ENCODE measurements at places on chromosomes 16 and 17.
A peak's percentile ranks its signal among the peaks of the same experiment; 100 is the strongest.

DNA sequence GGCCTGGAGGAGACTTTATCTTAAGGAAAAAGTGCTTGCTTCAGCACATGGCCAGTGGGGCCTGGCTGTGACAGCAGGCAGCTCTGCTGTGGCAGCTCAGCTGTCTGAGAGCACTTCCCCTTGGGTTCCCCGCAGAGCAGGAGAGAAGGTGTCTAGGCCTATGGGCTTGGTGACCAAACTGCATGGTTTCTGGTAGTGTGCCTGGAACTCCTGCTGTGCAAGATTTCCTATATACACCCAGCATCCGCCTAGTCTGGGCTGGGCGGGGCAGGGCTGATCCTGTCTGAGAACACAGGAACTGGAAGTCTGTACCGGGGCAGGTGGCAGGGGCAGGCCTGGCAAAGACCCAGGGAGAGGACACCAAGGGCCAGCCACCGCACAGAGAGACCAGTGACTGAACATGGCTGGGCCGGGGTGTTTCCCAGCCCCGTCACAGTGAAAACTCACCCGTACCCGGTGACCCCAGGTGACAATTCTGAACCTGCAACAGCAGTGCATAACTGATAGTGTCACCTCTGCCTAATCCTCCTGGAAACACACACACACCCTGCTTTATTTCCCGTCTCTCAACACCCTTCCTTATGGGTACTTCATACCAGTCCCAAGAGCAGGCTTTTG lies 39.3 kb downstream of the CHD9 start:
- peak; percentile 62 for DNase-seq

DNA sequence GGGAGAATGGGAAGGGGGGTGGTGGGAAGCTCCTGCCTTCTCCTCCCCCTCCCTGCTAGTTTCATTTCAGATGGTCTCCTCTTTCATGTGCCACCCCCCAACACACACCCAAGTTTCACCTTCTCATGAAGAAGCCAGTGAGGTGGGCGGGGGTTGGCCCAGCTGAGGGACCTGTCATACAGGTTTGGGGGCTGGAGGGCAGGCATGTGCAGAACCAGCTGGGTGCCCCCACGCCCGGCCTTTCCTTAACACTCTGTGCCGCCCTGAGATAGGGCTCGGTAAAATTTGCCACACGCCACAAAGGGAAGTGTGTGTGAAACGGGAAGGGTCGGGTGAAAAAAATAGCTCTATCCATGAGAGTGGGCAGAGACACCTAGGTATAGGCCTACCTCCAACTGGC lies 57.4 kb downstream of the PIPOX start:
- no peak for DNase-seq

- no peak for DNase-seq
Measured at GRCh38 chr16:28872952-28873351, 5.3 kb upstream of the ATP2A1 start.

DNA sequence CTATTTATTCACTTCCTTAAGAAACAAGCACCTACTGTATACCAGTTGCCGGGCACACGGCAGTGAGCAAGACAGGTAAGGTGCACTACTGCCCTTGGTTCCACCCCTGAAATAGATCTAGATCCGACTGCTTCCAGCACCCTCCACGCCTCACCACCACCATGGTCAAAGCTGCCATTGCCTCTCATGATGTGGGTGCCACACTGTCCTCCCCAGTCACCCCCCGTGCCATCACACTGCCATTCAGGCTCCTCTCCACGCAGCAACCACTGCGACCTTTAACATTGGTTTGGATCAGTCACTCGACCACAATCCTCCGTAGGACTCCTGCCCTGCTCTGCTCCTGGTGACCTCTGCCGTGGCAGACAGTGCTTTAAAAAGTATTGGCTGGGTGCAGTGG lies 226.8 kb downstream of the CPPED1 start:
- DNase-seq, result no peak

GRCh38 chr17:67283731-67284516 lies 38.9 kb upstream of the HELZ start:
- DNase-seq, result no peak

DNA sequence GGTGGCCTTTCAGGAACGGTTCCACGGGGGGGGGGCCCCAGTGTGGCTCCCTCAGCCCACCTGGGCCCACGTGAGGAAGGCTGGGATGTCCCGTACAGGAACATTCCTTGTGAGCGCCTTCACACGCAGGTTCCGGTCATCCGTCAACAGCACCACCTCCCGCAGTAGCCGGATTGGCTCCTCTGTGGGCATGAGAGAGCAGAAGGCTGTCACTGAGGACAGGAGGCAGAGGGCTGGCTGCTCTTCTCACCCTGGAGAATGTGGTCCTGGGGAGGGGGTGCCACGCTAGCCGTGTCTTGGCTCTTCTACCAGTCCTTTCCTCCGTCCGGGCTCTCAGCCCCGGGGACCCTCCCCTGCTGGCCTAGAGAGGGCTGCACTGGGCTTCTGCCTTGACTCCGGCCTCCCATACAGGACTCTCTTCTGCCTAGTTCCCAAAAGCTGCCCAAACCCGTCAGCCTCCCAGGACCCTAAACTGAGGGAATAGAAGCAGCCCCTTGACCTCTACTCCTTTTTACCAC lies 6.6 kb downstream of the HIC1 start:
- DNase-seq, result no peak
